ENCODE measurements at places on chromosomes 12 and 14.

DNA sequence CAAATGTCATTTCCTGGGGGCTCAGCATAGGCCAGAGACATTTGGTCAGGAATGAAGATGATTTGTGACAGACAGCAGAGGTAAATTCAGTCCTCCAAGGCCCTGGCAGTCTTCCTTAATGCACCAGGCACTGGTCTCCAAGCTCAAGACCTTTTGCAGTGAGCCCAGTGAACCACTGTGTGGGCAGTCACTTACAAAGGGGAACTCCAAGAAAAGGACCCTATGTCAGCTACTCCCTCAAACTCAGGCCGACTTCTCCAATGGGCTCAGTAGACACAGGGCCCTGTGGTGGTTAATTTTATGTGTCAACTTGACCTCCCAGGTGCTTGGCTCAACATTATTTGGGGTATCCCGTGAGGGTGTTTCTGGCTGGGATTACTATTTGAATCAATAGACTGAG, 29.3 kb upstream of the PLEK2 start:
- no peak for DNase-seq

- no peak for DNase-seq
Observed at GRCh38 chr12:124777399-124778372, 86.0 kb downstream of the SCARB1 start.

DNA sequence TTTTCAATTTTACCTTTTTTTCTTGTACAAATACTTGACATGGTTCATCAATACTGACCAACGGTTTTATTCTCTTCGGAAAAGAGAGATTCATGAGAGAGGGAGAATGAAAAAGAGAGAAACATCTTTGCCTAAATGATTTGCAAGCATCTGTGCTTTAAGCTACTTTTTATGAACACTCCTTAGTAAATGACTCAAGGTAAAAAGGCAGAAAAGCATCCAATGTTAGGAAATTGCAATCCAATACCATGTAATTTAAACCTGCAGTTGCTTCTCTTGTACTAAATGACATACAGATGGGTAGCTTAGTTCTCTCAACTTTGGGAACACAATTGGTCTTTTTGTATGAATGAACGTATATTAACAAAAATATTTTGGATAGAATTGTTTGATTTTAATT, 46.1 kb downstream of the MSRB3 start:
- no peak for DNase-seq

- DNase-seq = no peak
Observed at GRCh38 chr12:104761091-104761490, 197.0 kb downstream of the SLC41A2 start.

- no peak for DNase-seq
Observed at GRCh38 chr12:67414011-67414715, 145.0 kb downstream of the CAND1 start.

- DNase-seq = no peak
Observed at GRCh38 chr12:110776410-110776809, 33.7 kb upstream of the PPP1CC start.

- no peak for DNase-seq
Observed at GRCh38 chr12:41634091-41634490, 446.0 kb downstream of the PDZRN4 start.

GRCh38 chr12:3251067-3251466, 173.9 kb downstream of the TSPAN9 start:
- DNase-seq = no peak

- DNase-seq = no peak
Observed at GRCh38 chr14:103008768-103009357, 48.5 kb downstream of the CDC42BPB start.

DNA sequence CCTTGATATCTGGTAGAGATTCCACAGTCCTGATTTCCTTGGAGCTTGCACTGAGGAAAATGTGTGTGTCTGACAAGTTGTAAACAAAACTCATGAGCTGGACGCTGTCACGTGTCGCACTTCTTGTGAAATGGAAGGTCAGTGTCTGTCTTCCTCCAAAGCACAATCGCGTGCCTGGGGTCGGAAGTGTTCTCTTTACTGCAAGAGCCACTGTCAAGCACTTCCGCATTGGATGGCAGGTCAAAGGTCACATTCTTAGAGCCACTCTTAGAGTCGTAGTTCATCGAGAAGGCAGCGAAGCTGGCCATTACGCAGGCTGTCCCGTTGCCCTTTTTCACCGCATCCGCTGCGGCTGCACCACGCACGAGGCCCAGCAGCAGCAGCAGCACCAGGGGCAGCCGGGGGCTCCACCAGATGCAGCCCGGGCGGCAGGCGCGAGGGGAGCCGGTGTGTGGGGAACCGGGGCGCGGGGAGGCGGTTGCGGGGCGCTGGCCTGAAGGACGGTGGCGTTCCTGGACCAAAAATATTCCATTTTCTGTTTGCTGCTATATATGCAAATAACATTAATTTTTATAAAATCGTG, 45.0 kb downstream of the LRTM2 start:
- DNase-seq = no peak

DNA sequence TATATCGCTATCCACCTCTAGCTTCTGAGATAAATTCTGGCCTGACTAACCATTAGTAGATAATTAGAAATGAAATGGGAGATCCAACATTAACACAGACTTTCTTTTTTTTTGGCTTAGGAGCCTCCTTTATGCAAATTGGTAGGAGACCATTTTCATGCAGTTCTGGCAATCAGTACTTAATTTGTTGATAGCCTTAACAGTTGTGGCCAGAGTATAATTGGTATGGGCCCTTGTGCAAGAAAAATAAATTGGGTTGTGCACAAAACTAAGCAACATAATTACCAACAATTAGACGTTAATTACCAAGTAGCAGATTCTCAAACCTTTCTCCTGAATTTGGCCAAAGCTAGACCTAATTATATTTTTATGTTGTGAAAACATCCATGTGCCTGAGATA, 111.0 kb downstream of the MGAT4C start:
- no peak for DNase-seq

GRCh38 chr12:63855299-63855698, 10.8 kb downstream of the SRGAP1 start:
- no peak for DNase-seq

DNA sequence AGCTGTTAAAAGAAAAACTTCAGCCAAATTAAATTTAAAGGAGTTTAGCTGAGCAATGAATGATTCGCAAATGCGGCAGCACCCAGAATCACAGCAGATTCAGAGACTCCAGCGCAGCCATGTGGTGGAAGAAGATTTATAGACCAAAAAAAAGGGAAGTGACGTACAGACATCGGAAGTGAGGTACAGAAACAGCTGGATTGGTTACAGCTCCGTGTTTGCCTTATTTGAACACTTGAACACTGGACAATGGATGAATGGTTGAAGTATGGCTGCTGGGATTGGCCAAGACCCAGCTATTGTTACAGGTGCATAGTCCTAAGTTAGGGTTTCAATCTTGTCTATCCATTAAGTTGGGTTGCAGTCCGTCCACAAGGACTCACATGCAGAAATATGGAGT, 42.6 kb downstream of the GALNT8 start:
- DNase-seq = no peak

GRCh38 chr12:92554158-92555073, 148.4 kb upstream of the PLEKHG7 start:
- DNase-seq = no peak

GRCh38 chr14:92760524-92760805, 12.0 kb upstream of the LGMN start:
- no peak for DNase-seq

DNA sequence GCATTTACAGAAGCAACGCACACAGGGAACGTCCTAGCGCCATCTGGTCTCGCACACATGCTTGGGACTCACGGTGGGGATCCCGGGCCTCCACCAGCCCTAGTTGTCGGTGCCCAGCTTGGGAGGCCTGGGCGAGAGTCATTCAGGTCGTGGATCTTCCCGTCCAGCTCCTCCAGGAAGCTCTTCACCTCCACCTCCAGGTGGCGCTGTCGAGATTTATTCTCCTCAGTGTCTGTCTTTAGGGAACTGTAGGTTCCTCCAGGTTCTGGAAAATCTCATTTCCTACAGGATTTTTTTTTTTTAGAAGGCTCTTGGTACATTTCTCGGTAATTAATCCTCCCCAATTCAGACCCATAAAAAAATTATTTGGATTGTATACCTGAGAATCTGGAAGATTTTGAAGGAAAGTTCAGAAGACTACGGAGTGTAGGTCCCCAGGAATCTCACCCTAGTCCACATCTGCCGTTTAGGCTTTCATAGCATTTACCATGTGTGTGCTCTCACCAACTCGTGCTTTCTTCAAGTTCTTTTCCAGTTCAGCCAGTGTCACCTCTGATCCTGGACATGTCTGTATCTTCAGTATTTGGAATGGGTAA, 910.0 kb downstream of the TMEM121 start:
- peak; percentile 43 for DNase-seq

GRCh38 chr12:62403031-62403430, 63.6 kb upstream of the MON2 start:
- DNase-seq = no peak

- DNase-seq = no peak
Observed at GRCh38 chr14:89085231-89085731, 260.8 kb downstream of the TTC8 start.

DNA sequence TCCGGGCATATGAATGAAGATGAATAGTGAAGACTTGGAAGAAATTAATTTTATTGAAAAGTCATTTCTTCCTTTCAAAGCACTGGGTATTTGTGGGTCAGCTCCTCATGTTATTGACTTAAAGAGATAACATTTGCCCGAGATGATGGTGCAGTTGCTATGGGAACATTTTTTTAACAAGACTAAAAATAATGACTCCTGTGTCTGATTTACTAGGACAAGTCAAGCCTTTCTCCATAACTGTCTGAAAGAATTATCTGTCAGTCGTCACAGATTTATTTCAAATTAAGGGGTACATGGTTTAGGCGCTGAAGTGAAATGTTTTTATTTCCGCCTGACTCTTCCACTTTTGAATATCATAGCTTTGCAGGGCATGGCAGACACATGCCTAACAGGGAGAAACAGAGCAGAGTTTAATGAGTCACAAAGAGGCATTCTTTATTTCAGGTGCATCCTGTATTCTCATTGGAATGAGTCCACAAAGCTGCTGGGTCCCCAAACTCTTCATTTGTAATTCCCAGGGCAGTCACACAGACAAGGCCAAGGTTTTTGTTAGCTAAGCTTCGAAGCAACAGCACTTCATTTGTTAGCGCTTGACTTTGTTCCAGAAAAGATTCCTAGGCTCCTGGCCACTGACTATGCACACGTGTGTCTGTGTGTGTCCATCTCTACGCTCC, 4.3 kb upstream of the GPHB5 start:
- DNase-seq = no peak

- no peak for DNase-seq
Observed at GRCh38 chr14:69630360-69630759, 19.0 kb downstream of the SUSD6 start.

DNA sequence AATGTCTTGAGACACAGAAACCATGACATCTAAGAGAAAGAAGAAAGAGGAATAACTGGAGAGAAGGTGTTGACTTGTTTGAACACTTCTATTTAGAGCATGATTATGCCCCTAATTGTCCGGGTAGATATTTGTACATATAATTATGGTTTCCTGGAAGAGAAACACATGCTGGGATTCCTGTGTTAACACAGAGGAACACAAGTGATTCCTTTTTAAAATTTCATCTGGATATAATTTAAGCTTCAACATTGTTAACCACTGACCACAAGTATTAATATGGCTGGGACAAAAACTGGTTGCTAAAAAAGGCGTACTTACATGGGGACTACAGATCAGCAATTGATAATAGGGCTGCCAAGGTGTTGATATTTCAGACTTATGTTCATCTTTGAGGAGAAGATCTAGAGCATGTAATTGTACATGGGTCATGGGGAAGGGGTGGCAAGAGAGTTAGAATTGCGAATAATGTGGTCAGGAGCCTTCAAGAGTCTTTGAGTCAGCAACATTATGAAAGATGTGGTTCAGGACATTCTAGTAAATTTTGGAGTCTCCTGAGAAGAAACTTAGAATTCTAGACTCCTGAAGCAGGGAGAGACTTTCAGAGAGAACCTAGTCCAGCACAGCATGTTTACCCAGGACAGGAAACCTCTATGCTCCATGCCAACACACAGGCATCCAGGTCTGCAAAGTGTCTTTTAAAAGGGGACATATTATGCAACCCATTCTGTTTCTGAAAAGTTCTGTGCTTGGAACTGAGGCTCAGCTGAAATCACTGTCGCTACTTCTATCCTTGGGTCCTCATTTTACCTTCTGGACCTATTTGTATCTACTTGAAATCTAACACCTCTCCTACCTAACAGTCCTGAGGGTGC, 56.5 kb downstream of the SLC38A1 start:
- DNase-seq = no peak

Data from erythroblast (primary cell).